Activated CD4-positive, alpha-beta T cell treated with anti-CD3 and anti-CD28 coated beads, Interleukin-2, amount 10 ng/mL, durations not matched to agents 7 days and 5 days (primary cell): ENCODE measurements at places on chromosomes 3 and 15.

DNA sequence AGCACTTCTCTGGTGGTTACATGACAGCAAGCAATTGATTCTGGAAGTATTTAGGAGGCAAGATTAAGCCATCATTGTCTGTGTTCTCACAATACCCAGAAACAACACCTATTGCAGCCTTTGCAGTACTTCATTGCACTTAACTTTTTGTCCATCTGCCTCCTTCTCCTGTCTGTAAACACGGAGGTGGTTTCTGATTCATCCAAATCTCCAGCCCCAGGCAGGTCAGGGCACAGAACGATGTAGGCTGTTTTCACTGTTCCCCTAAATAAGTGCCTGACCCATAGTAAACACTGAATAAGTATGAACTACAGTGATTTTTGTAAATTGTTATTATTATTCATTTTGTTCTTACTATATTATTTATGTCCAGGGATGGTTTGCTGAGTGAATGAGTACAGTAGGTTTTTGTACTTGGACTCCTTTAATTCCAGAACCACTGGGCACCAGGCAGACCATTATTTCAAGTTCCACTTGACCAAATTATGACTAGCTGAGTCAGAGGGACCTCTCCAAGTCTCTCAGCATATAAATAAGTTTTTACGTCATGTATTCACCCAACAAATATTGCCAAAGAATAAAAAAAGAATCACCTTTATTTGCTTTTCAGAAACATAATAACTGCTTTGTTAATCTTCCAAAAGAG is 283.3 kb upstream of the TRIM42 start:
- no peak for DNase-seq

- DNase-seq = no peak
Observed at GRCh38 chr15:87610366-87610765, 646.2 kb downstream of the NTRK3 start.

- no peak for DNase-seq
Observed at GRCh38 chr3:193980905-193981304, 155.0 kb upstream of the HES1 start.

GRCh38 chr3:128281461-128282367 is 128.4 kb downstream of the EEFSEC start:
- DNase-seq = no peak

DNA sequence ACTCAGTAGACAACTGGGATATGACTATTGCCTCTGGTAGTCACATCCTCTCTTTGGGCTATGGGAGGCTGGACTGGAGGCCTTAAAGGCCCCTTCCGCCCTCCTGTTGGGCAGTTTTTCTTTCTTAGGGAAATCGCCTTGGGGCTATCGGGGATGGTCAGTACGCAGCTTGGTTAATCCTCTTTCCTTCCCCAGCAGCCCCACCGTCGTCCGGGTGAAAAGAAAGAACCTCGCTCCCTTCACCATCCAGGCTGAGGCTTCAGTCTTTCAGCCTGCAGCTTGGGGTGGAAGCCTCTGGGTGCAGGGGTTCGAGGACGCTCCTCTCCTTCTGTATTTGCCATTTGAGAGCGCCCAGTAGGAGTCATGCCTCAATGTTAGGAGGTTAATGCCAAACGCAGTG is 641 bp upstream of the ST6GAL1 start:
- no peak for DNase-seq

- DNase-seq = no peak
Observed at GRCh38 chr3:131036986-131037385, 10.3 kb downstream of the NEK11 start.

GRCh38 chr15:23846218-23846617 is 159.1 kb upstream of the NDN start:
- no peak for DNase-seq

- DNase-seq = no peak
Observed at GRCh38 chr3:188567478-188568195, 413.7 kb downstream of the LPP start.
